ENCODE measurements at places on chromosomes 1 and 21. TPM values are rescaled to one million over a fixed set of nuclear protein-coding genes. Genes with fewer than 3 reads are reported as not detected.

Gene TNNT2
- polyA plus RNA-seq = 0.09 TPM

Gene ATP1A4
- polyA plus RNA-seq = not detected

Gene SPRR1B
- not detected for polyA plus RNA-seq

Gene LRRC53
- polyA plus RNA-seq = not detected

- no peak for DNase-seq
Measured at GRCh38 chr1:170789063-170789462, 125.1 kb downstream of the PRRX1 start.

DNA sequence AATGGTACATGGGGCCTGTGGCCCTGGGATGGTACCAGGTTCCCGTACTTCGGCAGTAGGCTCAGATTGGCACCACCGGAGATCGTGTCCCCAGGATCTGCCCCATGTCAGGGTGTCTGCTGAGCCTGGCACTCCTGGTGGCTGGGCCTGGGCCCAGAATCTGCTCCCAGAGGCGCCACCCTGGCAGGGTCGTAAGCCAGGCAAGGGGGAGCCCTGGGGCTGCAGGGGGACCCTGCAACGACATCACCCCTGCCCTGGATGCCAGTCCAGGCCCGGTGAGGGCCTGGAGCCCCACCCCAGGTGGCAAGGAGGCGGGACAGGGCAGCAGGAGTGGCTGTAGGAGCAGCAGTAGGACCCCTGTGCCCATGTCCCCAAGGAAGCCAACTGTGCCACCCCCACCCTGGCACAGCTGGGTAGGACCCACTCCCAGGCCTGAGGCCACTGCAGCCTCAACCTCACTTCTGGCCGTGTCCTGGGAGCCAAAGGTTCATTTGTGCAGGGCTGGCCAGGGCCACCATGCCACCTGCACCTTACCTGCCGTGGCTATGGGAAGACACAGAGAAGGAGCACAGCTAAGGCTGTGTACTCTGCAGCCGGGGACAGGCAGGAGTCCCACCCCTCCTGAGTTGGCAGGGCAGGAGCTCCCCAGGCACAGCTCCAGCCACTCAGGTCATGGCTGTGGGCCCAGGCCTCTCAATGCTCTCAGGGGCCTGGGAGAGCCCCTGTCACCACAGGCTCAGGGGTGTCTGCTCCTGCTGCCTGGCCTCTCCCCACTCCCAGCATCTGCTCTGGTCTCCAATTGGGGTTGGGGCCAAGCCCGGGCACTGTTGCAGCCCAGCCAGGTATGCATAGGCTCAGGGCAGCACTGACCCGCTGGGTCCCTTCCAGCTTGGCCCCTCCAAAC is 141.7 kb downstream of the EIF4G3 start:
- DNase-seq = no peak

DNA sequence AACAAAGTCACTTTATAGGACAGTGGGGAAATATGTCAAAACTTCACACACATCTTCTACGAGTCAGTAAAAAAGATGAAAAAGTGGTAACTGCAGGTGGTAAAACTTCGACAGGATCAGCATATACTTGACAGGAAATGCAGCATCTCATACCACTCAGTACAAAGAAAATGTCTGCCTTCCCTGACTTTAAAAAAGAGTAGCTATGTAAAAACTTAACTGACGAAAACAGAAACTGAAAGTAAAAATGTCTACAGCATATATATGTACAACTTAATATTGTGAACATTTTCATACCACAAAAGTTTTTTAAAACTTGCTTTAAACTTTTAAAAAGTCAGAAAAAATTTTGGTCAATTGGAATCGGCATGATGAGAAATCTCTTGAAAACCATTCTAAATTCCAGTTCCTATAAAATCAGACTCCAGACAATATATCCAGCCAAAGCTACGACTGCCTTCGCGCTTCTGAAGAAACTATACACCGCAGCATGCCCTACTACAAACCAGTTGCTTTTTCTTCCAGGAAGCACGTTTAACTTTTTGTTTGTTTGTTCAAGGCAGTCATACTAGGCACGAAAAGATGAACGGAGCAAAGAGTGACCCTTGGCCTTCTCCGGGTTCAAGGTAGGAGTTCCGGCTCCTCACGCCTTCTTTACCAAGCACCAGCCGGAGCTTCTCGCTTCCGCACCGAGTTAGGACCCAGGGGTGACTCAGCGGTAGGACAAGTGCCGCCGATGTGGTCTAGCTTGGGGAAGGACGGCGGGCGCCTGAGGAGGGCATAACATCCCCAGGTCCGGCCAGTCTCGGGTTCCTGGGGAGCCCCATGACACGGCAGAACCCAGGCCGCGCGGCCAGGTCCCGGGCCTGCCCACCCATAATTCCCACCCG is 612 bp downstream of the PSMA5 start:
- peak; percentile 25 for DNase-seq

All from A549 (cell line).